NB4 (cell line): ENCODE measurements at places on chromosomes 5 and 9.

DNA sequence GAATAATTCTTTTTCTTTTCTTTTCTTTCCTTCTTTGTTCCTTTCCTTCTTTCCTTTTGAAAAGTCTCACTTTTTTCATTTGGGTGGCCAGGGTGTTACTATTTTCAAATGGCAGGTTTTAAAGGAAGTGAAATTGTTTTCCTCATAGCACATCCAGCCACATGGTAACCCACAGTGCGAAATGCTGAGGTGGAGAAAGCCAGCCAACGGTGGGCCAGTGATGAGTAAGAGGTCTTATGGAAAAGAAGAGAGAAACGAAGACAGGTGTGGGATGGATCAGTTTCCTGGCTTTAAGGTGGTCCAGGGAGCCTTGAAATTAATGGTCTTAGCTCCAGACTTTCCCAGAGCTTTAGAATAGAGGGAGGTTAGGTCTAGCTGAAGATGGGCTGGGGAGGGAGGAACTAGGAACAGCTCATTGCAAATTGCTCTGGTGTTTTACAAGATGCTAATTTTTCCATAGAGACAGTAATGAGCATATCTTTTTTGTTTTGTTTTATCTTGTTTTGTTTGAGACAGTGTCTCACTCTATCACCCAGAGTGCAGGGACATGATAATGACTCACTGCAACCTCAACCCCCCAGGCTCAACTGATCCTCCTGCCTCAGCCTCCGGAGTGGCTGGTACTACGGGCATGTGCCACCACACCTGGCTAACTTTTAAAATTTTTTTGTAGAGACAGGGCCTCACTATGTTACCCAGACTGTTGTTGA lies 17.8 kb downstream of the ITK start:
- no peak for DNase-seq

- DNase-seq, result no peak
Observed at GRCh38 chr9:135888126-135888765, 19.1 kb downstream of the CAMSAP1 start.

DNA sequence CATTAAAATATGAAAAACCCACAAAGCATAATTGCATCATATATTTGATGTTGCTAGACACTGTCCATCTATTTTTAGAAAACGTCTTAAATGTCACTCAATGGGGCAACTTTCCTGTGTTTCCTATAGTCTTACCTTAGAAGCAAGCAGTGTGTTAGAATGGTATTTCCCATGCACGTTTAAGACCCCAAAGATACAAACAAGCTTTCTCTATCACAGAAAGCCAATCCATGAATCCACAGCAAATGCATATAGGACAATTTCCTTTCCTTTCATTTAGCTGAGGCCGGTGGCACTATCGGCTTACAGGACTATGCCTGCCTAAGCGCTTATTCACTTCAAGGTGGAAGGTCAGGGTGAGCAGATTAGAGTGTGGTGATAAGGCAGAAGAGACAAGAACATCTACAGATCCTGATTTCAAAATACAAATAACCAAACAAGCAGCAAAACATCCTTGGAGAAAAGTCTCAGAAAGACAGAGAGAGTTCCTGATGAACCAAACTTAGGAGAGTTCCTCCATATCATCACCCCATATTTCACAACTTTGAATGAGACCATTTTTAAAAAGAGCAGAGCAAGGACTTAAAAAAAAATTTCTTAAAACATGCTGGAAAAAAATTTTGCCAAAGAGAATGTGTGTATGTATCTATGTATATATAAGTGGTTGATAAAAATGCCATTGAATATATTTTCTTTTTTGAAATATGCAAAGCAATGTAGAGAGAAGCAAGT lies 57.2 kb downstream of the MEF2C start:
- peak; percentile 4 for DNase-seq

- no peak for DNase-seq
Observed at GRCh38 chr5:1021136-1021968, 12.8 kb downstream of the NKD2 start.

- no peak for DNase-seq
Observed at GRCh38 chr9:88464851-88465250, 70.1 kb upstream of the NXNL2 start.

DNA sequence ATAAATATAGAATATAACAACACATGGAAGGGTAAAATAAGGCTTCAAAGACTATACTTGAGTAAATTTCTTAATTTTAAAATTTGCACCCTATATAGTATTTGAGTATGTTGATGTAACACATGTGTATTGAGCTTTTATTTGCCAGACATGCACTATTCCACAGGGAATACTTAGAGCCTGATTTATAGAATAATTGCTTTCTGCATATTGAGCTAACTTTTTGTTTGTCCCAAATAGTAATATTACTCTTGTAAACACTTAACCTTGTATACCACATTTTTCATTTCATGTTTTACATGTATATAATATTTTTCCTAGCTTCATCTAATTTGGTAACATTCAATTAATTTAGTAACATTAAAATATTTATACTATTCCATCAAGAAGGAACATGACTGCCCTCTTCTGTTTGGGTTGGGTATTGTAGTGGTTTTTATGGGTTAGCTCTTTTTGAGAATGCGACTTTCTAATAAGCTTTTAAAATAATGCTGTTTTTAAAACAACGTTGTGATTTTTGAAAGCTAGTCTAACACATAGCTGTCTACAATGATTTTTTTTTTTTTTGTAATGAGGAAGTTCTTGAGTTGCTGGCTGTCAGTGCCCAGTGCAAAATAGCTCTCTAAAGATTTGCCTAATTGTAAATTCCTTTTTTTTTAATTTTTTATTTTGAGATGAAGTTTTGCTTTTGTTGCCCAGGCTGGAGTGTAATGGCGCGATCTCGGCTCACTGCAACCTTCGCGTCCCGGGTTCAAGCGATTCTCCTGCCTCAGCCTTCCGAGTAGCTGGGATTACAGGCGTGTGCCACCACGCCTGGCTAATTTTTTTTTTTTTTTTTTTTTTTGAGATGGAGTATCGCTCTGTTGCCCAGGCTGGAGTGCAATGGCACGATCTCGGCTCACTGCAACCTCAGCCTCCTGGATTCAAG lies 4.8 kb downstream of the SUB1 start:
- DNase-seq, result peak; percentile 75
